Stimulated activated CD8-positive, alpha-beta memory T cell treated with anti-CD3 and anti-CD28 coated beads, Interleukin-4, amount 100 ng/mL, for 1 hour (primary cell): ENCODE measurements at places on chromosomes 4 and X.

DNA sequence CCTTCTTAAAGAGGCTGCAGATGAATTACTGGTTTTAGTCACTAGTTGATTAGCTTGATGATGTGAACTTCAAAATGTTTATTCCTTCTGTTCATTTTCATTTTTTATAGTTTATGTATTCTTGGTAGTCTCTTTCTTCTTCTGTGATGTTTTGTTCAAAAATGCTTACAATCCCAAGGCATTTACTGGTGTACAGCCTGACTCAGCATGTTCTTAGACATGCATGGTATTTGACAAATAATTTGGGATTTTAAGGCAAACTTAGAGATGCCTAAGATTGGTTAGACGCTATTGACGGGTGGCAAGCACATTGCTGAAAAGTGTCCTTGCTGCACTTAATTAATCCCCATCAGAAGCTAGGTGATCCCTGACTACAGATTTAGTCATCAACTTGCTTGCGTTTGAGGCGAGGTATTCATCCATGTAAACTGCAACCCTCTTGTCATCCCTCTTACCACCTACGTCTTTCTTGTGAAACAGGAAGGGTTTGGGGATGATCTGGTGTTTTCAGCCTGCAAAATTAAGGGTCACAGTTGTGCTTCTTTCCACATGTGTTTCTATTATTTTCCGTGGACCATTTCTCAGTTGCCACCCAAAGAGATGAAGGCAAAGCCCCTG, 331.8 kb downstream of the DKK2 start:
- DNase-seq = no peak

DNA sequence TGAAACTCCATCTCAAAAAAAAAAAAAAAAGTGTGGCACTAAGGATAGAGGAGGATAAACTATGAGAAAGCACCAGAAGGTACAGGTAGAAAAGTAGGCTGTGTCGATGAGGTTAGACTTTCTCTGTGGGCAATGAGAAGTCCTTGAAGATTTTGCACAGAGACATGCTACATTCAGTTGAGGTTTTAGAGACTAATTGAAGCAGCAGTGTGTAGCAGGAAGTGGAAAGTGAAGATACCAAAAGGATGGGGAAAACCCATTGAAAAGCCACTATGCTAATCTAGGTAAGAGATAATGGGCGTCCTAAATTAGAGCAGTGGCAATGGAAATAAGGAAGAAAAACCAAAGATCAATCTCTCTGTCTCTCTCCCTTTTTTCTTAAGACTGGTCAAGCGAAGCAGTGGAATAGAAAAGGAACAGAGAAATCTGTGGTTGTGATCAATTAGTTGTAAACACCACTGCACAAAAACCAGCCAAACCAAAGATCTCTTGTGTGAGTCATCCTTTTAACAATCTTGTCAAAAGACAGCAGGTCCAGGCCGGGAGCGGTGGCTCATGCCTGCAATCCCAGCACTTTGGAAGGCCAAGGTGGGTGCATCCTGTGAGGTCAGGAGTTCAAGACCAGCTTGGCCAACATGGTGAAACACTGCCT, 3.5 kb downstream of the SPINK2 start:
- DNase-seq = no peak

DNA sequence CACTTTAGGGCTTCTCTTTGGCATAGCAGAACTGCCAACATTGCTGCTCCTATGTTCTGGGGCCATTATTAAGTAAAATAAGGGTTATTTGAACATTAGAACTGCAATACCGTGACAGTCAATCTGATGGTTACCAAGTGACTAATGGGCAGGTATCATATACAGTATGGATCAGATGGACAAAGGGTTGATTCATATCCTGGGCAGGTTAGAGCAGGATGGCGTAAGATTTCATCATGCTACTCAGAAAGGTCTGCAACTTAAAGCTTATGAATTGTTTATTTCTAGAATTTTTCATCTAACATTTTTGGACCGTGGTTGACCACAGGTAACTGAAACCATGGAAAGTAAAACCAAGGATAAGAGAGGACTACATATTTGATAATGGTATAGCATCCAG, 40.9 kb downstream of the BRCC3 start:
- no peak for DNase-seq

GRCh38 chr4:2961421-2961810, 1.8 kb downstream of the NOP14 start:
- DNase-seq = no peak

GRCh38 chr4:168667376-168667775, 170.5 kb downstream of the PALLD start:
- no peak for DNase-seq

DNA sequence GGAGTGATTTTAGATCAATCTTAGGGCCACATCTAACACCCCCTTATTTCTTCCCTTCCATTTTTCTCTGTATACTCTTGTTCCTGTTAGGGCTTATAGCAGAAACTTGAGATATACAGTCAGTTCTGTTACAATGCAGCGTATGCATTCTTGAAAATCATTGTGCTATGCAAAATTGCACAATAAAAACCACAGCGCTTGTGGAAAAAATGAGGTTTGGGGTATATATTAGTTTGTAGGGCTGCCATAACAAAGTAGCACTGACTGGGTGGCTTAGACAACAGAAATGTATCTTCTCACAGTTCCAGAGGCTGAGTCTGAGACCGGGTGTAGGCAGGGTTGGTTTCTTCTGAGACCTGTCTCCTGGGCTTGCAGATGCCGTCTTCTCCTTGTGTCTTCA, 59.0 kb downstream of the WWC2 start:
- DNase-seq = no peak
